ENCODE measurements at places on chromosomes 7 and 10.

GRCh38 chr7:42981601-42982000, 49.4 kb downstream of the MRPL32 start:
- DNase-seq, result no peak

- DNase-seq, result no peak
These were observed 15.0 kb downstream of the CCDC6 start for GRCh38 chr10:59891349-59891748.

DNA sequence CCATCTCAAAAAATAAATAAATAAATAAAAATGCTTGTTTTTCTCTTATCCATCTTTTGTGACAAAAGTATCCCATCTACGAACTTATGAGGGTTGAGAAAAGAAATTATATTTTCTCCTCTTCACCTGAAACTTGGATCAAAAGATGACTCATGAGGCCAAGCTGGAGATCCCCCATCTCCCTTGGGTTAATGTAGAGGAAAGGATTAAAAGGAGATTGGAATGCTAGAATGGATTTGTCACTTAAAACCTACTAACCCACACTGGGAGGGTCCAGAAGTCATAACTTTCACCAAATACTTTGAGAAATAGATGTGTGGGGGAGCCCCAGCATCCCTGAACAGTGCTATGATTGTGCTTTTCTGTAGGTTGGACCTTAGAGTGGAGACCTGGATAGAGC, 46.3 kb upstream of the PIK3CG start:
- DNase-seq, result no peak

DNA sequence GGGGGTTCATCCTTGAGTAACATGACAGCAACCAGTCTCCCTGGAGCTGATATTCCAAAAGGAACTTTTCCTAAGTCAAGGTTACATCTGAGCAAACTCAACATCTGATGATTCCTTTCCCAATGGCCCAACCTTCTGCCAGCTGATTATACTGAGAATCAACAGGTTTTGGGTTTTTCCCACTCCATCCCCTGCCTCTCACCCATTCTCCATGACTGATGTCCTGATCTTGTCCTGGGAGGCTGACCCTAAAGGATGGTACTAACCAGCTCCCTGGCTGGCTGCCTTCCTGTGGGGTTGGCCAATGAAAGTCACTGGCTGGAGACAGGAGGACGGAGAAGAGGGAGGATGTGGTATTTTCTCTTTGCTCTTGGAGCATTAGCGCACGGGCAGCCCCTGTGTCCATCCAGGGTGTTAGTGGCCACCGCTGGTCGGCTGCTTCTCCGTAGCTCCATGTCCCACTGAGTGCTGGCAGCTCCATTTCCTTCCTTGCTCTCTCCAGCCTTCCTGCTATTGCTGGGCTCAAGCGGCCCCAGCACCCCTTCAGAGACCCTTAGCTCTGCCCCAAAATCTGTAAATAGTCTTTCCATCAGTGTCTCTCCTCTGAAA, 306.2 kb upstream of the PITRM1 start:
- no peak for DNase-seq

GRCh38 chr7:85521108-85521694, 334.3 kb upstream of the SEMA3D start:
- DNase-seq, result no peak

DNA sequence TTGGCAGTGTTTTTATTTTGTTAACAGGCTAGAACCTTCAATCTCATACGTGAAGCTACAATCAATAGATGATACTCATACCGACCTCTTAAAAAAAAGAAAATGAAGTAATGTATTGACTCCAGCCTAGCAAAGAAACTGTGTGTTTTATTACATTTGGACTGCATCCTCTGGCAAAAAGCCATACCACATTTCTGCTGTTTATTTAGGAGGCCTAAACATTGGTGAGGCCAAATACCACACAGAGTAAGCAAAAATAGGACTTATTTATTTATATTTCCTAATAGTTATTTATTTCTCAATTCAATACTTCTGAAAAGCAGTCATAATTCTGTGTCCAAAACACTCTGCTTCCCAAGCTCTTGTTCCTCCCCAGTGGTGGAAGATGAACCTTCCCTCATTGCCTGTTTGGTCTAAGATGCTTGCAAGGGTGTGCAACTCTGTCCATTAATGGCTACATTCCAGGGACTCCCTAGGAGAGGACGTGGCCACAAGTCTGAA, 398.8 kb upstream of the KLF6 start:
- no peak for DNase-seq

GRCh38 chr10:124498056-124498455, 36.4 kb downstream of the LHPP start:
- no peak for DNase-seq

GRCh38 chr7:89458114-89458513, 662.6 kb upstream of the TEX47 start:
- no peak for DNase-seq
